EL (cell line): ENCODE measurements at places on chromosomes 4 and X.

DNA sequence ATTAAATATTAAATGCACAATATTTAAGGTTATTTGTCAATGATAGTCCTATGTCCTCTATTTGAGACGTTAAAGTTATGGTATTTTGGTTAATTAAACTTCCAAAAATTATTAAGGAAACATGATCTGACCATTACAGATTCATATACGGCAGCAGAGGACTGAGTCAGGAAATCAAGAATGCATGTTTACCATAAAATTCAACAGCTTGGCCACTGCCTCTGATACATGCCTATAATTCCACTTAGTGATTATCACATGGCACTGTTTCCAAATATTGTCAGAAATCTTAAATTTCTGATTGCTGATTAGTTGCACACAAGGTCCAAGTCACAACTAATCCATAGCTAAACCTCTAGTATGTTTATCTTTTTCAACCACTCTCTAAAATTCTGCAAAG is 232.2 kb upstream of the UGT8 start:
- DNase-seq: peak; percentile 30

DNA sequence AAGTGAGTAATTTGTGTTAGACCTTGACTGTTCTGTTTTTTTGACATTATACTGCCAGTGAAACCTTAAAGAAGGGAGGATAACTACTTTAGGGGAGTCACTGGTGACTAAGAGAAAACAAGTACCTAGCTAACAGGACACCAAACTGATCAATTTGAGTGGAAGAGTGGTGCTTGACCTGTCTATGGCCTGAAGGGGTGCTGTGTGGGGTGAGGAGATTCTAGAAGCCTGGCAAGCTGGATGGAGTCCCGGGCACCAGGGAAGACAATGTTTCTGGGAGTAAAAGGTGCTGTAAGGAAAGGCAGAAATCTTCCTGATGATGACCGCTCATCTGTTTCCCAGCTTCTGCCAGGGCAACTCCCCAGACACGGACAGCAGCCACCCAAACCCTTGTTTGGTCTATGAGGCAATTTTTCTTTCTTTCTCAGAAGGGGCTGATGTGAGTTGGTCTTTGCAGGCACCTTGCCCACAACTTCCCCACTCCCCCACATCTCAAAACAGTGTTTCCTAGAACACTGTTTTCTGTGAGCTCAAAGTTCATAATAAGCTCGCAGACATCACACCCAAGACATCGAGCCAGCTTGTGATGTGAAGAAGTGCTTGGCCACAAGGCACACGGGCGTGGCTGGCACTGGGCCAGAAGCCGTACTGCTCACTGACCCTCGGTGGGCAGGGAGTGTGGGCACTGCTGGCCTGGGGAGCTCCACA is 4.6 kb downstream of the TXK start:
- peak; percentile 20 for DNase-seq

- DNase-seq: peak; percentile 67
These were observed 329.4 kb downstream of the PDGFC start for GRCh38 chr4:156642161-156642560.

- DNase-seq: no peak
These were observed 111.8 kb upstream of the MAP3K15 start for GRCh38 chrX:19627081-19627480.

DNA sequence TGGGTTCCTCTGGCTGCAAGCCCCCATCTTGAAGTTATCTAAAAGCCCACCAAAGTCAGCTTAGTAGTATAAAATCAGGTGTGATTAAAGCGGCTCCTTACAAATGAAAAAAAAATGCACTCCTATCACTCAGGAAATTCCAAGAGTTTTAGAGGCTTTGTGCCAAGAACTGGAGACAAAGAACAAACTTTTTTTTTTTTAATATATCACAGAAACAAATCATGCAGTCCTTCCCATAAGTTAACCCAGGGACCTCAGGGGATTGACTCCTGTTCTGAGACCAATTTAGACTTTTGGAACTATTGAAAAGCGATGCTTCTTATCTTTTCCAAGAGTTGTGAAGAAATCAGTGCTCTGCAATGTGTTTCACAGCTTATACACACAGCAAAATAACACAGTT is 53.6 kb downstream of the HHIP start:
- DNase-seq: peak; percentile 42

GRCh38 chr4:11151500-11151899 is 277.2 kb downstream of the HS3ST1 start:
- no peak for DNase-seq

DNA sequence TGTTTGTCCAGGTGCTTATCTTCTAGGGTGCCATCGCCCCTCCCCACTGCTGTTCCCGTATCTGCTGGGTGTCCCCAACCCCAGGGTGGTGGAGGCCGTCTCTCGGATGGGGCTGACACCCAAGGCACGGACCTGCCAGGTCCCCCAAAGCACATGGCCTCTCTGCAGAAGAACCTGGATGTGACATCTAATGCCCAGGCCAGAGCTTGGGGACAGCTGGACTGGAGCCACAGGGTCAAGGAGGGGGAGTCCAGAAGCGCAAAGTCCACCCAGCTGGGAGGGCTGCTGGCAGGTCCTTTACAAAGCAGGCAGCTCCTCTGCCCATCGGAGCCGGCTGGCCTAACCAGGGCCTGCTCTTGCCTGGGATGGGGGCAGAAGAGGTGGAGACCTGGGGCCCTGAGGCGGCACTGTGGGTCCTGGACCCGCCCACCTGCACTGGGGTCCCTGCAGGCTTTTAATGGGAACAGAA is 751 bp upstream of the DOK7 start:
- no peak for DNase-seq

DNA sequence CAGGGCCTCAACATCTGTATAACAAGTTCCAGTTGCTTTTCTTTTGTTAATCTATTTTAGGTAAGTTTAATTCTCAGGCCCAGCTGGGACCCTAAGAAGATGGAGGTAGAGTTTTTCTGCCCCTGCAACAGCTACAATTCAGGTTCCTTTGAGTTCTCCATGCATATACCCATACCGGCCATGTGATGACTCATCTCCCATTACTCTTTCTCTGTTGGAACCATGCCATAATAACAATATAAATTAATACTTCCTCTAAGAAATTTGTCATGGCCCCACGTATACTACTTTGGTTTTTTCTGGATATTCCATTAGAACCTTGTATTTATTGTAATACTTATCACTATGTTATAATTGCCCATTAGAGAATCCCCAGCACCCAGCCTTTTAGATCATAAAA is 1.3 kb upstream of the INTU start:
- DNase-seq: peak; percentile 52

DNA sequence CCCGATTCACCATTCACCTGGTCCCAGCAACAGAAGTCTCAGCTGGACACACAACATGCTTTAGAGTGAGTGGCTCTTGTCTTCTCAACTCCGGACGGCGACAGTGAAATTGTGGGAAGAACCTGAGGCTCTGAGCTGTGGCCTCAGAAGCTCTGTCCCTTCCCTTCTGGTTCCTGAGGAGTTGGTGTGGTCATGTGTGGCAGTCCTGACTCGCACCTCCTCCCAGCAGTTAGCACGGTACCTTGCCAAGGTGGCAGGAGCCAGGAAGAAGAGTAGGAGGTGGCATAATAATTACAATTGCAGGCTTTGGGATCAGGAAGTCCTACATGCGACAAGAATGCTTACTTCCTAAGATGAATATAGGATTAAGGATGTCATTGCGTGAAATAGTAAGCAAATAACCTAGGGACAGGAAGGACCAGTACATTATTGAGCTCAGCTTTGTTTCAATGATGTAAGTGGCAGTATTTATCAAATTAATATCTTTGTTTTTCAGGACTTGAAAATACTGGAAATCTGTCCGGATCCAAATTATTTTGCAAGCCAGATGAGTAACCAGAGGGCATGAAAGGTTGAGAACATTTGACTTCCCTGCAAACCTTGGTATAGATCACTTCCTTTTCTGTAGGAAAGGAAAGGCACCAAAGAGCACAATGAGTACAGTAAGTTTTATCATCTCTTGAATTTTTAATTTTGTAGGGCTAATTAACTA is 21.1 kb downstream of the RNF4 start:
- no peak for DNase-seq

DNA sequence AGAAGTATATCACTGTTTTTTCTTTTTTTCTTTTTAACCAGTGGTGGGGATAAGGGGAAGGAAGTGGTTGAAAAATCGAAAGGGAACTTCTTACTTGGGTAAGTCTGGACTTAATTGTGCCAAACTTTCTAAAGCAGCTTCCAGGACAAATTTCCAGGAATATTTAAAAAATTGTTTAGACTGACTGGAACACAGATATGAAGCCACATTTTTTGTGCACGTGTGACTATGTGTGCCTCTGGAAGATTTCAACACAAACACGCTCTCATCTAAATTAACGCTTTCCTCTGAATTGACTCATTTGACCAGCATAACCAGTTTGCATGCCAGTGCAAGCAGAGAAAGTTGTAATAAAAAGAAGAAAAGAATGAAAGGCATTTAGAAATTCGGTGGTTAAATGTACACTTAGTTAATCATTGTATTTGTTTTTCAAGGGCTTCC is 18.8 kb upstream of the YTHDC1 start:
- DNase-seq: peak; percentile 79

GRCh38 chr4:152499344-152499743 is 36.5 kb downstream of the FBXW7 start:
- DNase-seq: no peak
